ENCODE measurements at places on chromosomes 6 and 20. TPM values are rescaled to one million over a fixed set of nuclear protein-coding genes. Genes with fewer than 3 reads are reported as not detected.

DNA sequence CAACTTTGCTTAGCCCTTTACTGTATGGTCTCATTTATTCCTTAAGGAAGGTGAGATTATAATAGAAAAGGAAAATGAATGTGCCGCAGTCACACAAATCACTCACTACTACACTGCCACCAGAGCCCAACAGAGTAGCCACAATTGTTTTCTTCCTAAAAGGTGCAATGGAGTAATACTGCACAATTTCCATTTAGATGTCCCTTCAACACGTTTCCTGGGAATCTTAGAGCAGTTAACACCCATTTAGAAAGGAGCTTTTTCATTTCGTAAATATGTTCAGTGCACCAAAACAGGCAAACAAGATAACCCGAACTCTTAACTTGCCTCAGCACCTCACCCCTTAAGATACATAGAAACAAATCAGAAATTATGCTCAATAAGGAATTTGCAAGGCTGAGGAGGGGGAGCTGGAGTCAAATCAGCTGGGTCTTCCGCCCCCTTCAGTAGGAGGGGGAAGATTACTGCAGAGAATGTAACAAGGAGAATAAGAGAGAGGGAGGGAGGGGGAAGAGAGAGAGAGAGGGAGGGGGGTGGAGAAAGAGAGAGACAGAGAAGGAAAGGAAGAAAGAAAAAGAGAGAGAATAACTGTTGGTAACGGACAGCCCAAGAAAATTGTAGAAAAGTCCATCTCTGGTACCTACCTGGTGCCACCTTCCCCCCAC lies 155.5 kb downstream of the BCAS1 start:
- DNase-seq = no peak

ATRN gene
- 11.4 TPM for total RNA-seq

- DNase-seq = no peak
These were observed 363.2 kb upstream of the MARCKS start for GRCh38 chr6:113493991-113494390.

DNA sequence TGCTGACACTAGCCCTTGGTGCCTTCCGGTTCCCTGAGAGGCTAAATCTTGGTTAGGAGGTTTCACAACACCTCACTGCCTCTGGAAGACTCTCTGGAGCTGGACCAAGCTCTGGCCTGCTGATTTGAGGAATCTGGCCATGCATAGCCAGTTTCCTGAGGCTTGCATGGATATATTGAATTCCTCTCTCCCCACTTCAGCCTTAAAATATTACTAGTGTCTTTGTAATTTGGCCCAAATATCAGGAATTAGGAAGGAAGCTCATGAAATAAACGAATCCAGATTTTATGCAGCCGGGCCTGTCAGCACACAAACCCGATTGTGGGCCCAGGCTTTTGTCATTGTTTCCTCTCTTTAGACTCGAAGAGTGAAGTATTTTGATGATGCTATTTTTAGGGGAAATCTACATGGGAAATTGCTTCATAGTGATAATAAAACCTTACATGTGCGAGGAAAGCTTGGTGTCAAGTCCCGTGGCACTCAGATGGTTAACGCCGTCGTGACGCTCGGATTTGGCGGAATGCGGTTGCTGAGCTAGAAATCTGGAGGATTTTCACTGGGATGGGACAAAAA lies 144.4 kb downstream of the PHACTR3 start:
- DNase-seq = peak; percentile 84

Measured in sigmoid colon (tissue), 7 donors.